Hematopoietic multipotent progenitor cell treated with erythropoietin and hydrocortisone succinate and interleukin-3 and kit ligand, for 8 days (in vitro differentiated cells): ENCODE measurements at places on chromosomes 1 and 21.

GRCh38 chr1:47003896-47004403, 19.5 kb upstream of the CYP4X1 start:
- no peak for DNase-seq

DNA sequence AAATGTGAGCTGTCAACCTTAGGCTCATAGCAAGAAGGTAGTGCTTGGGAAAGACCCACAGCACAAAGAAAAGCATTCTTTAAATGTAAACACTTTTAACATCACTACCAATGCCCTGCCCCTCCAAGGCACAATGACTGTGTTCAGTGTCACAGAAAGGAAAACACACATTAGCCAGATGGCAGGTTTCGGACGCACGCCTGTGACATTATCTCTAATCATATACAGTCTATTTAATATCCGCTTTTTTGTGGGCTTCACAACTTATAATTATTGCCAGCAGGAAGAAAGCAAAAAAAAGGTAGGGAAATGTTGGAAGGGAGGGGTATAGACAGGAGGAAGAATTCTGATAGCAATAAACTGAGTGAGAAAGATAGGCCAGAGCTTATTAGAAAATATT, 112.4 kb upstream of the BEND5 start:
- no peak for DNase-seq

- DNase-seq: no peak
These were observed 30.1 kb downstream of the C21orf91 start for GRCh38 chr21:17789069-17789468.

- no peak for DNase-seq
These were observed 72.0 kb downstream of the VCAM1 start for GRCh38 chr1:100791586-100791985.
